Sciatic nerve (tissue), 2 donors: ENCODE measurements at places on chromosomes 1 and 21. TPM values are rescaled to one million over a fixed set of nuclear protein-coding genes. Genes with fewer than 3 reads are reported as not detected.

Gene MROH9
- total RNA-seq, result 0.31 TPM

Gene ASTN1
- total RNA-seq, result 0.36 TPM

Gene FMO4
- total RNA-seq, result 4.9 TPM

Gene VSIG8
- not detected for total RNA-seq

Gene ARTN
- total RNA-seq, result 0.94 TPM

Gene CDC42
- total RNA-seq, result 221 TPM

Gene FCGR1A
- 36.5 TPM for total RNA-seq

Gene RPTN
- total RNA-seq, result not detected

Gene GJB5
- total RNA-seq, result 0.36 TPM

Gene PRDM16
- 31.3 TPM for total RNA-seq

Gene GPR25
- not detected for total RNA-seq

Gene LCK
- 3.2 TPM for total RNA-seq

Gene CD2
- 2.1 TPM for total RNA-seq

Gene UAP1
- 70.9 TPM for total RNA-seq

Gene ADAMTSL4
- 70.2 TPM for total RNA-seq
